Right renal cortex interstitium (tissue), 3 donors: ENCODE measurements at places on chromosomes 4 and X.

- DNase-seq: no peak
These were observed 187.0 kb upstream of the RBPJ start for GRCh38 chr4:26133840-26134239.

DNA sequence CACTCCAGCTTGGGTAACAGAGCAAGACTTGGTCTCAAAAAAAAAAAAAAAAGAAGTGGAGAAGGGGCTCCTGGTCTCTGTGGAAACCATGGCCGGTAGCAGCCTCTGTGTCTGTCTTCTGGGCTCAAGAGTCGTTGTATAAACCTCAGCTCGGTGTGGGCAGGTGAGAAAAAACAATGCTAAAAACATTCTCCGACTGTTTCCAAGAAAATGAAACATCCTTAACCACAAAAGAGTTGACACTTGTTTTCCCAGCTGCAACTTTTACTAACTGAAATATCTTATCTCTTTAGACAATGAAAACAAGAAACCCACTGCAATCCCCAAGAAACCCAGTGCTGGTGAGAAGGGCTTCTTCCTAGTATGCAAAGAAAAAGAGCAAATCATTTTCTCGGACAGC, 26.2 kb downstream of the CD99 start:
- DNase-seq: no peak

- no peak for DNase-seq
These were observed 34.4 kb downstream of the HPF1 start for GRCh38 chr4:169723207-169723965.

DNA sequence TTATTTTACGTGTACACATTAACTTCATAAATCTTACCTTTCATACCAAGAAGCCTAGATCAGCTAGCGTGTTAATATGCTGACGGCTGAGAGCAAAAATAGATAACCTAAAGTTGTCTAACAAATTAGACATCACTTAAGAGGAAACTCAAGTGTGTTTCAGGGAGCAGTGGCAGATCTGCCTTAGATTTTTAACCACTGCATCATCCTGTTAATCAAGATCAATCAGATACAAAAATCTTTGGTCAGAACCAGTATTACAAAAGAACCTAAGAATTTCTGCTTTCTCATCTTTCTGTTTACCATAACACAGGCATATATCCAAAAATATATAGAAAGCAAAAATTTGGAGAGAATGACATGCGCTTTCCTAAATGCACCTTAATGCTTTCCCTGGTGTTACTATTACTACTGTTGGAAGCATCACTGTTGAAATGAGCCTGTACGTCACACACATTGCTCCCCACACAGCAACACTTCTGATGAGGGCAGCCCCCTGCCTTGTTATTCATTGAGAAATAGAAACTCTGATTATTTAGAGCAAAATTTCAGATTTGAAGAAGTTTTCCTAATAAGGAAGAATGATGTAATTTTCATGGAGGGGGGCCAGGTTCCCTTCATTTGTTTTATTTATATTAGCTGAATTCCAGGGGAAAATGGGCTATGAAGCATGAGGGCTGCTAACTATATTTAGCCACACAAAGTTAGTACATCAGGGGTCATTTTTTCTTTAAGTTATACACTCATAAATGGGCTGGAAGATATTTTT, 152.3 kb downstream of the CBR4 start:
- DNase-seq: no peak
